ENCODE measurements at places on chromosomes 5 and 9.

- DNase-seq: no peak
Measured at GRCh38 chr9:137315581-137316011, 13.5 kb upstream of the NRARP start.

GRCh38 chr9:121901616-121902015 lies 191.5 kb downstream of the TTLL11 start:
- no peak for DNase-seq

- DNase-seq: no peak
Measured at GRCh38 chr9:37271679-37272078, 150.8 kb upstream of the GRHPR start.

DNA sequence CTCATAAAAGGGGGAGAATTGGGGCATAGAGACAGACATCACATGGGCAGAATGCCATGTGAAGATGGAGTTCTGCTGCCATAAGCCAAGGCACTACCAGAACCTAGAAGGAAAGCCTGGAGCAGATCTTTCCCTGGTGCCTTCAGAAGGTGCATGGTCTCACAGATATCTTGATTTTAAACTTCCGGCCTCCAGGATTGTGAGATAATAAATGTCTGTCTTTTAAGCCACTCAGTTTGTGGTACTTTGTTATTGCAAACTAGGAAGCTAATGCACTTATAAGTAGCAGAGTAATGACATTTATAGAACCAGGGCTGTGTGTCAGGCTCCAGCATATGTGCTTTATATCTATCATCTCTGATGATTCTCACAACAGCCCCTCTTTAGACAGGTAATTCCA lies 130.4 kb downstream of the ASTN2 start:
- no peak for DNase-seq

- DNase-seq: no peak
Measured at GRCh38 chr5:102682101-102682647, 72.9 kb upstream of the PAM start.

DNA sequence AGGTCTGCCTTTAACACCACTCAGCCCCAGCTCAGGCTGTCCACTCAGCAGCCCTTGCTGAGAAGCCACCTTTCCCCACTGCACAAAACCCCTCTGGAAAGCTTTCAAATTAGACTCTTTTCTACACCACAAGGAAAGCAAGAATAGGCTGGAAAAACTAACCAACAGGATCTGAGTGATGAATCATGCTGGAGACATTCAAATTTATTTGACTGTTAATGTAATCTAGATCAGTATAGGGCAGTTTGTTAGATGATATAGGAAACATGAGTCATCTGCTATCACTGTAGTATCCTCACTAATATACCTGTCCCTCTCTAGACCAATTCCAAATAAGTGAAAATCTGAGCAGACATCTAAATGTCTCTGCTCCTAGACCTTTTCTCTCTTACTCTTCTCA lies 127.8 kb upstream of the PAM start:
- no peak for DNase-seq

DNA sequence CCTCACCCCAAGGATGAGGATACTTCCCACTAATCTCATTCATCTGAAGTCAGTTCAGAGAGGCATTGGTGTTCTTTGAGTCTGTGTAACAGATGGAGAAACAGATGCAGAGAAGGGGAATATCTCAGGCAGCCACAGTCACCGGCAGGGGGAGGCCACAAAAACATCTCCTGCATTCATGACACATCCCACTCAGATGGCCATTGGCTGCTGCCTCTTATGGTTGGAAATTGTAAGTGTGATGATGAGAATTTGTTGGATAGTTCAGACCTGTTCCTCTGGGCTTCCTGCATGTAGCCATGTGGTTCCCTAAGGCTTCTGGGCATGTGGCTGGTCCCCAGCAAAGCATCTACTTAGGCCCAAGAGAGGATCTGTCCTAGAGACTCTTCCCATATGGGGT lies 45.9 kb upstream of the GABRP start:
- DNase-seq: no peak
